ENCODE measurements at places on chromosomes 4 and X.

DNA sequence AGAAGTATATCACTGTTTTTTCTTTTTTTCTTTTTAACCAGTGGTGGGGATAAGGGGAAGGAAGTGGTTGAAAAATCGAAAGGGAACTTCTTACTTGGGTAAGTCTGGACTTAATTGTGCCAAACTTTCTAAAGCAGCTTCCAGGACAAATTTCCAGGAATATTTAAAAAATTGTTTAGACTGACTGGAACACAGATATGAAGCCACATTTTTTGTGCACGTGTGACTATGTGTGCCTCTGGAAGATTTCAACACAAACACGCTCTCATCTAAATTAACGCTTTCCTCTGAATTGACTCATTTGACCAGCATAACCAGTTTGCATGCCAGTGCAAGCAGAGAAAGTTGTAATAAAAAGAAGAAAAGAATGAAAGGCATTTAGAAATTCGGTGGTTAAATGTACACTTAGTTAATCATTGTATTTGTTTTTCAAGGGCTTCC is 18.8 kb upstream of the YTHDC1 start:
- DNase-seq = no peak

DNA sequence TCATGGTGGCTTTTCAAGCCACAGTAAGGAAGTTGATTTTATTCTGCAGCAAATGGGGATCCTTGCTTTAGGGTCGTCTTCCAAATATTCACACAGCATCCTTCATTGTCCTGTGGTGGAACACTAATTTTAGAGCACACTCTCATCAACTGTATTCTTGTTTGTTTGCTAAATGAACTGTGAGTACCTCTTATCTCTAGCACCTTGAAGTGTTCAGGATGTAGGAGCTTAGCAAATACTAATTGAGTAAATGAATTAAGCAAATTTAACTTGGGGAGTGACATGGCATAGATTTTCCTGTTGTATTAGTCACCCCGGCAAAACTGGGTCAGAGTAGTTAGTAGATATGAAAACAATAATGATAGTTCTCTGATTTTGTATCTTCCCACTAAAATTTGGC is 156.9 kb downstream of the UBE2NL start:
- DNase-seq = no peak

DNA sequence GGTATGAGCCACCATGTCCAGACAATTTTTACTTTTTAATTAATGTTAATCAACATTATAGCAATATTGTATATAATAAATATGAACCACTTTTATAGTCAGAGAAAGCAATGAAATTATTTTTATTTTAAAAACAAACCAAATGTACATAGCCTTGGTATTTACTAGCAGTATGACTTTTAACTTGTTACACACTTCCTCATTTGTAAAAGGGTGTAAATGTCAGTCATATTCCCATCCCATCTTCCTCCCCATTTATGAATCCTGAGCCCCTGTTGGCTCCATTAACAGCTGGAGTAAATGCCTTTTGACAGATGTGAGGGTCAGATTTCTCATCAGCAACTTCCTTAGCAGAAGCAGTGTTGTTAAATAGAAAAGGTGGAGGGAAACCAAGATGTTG is 179.6 kb upstream of the SPRY1 start:
- no peak for DNase-seq

DNA sequence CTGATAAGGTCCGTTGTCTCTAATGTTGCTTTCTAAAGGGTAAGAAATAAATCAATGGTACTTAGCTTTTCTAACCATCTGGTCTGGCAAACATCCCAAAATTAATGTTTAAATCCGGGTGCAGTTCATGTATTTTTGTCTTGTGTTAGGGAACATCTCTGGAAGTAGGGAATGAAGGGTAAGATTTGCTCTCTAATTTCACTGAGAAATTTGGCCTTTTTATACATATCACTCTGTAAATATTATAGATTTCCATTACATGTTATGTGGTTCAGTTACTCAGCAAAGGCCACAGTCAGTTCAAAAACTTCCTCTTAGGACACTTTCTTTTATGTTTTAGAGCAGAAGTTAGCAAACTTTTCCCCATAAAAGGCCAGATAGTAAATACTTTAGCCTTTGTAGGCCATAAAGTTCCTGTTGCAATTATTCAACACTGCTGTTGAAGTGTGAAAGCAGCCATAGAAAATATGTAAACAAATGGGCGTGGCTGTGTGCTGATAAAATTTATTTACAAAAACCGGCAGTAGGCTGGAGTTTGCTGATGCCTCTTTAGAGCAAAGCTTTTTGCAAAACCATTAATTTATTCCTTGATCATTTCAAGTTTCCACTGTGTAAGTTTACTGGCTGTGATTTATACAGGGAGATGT is 218.1 kb downstream of the ANTXR2 start:
- DNase-seq = no peak

DNA sequence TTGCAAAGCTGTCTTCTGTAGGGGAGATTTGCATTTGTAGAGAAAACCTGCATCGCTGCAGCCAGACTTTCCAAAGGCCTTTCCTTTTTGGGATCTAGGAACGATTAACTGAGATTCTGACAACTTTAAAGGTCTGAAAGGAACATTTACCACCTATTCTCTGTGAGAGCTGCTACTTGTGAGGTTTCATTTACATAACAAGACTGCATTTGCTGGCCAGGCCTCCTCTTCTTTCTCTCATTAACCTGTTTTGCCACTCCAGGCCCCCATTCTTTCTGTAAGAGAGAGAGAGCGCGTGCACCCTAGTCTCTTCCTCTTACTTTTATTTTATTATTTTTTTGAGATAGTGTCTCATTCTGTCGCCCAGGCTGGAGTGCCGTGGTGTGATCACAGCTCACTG is 31.6 kb downstream of the TMEM31 start:
- DNase-seq = no peak
